ENCODE measurements at places on chromosomes 13 and 19.

- DNase-seq = no peak
Observed at GRCh38 chr13:33125821-33126570, 109.8 kb downstream of the KL start.

GRCh38 chr13:34311251-34311650, 493.3 kb downstream of the RFC3 start:
- no peak for DNase-seq

DNA sequence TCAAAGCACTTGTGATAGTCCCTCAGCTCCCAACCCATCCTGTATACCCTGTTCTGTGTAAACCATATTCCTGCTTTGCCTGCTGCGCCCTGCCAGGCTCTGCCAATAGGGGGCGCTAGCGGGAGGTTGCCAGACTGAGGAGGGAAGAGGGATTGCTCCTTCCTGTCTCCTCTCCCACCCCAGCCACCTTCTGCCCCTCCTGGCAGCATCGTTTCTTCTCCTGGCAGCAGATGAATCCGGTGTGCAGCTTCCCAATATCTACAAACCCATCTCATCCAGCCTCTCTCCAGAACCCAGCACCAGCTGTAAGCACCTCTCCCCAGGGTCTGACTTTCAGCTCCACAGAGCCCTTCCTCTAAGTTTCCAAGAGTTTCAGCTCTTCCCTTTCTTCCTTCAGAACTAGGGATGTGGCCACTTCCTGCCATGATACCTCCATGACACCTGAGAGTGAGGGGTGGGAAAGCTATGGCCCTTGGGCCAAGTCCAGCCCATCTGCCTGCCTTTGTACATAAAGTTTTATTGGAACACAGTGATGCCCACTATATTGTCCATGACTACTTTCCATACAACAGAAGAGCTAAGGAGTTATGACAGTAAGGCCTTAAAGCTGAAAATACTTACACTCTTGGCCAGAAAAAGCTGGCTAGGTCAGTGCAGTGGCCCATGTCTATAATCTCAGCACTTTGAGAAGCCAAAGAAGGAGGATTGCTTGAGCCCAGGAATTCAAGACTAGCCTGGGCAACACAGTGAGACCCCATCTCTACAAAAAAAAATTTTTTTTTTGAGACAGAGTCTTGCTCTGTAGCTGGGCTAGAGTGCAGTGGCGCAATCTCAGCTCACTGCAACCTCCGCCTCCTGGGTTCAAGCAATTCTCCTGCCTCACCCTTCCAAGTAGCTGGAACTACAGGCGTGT, 34.5 kb upstream of the ATP1A3 start:
- peak; percentile 86 for DNase-seq

- no peak for DNase-seq
Observed at GRCh38 chr19:3398900-3399278, 32.5 kb downstream of the NFIC start.

- no peak for DNase-seq
Observed at GRCh38 chr13:97528518-97528917, 94.5 kb downstream of the RAP2A start.

DNA sequence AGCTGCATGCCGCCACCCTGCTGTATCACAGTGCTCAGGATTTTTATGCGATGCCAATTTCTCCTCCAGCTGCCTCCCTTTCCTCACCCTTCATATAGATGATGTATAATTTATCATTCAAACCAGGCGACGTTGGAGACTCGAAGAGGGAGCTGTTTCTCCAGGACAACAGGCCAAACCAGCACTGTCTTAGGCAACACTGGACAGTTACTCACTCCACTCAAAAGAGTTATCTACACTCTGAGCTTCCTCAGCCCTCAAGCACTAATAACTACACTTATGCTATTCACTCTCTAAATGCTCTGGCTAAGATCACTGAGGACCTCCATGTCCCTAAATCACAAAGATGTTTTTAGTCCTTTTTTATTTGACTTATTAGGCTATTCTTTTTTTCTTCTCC, 87.3 kb upstream of the RFC3 start:
- no peak for DNase-seq

DNA sequence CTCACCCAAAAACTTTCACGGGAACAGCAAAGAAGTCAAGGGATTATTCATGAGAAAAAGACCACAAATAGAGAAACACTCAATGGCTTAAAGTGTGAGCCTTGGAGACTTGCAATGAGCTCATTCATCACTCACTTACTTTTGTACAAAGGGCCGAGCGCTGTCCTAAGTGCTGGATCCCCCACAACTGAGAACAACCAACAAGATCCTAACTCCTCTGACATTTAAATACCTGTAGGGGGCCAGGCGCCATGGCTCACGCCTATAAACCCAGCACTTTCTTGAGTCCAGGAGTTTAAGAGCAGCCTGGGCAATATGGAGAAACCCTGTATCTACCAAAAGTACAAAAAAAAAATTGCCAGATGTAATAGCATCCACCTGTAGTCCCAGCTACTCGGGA, 29.4 kb upstream of the ZNF507 start:
- DNase-seq = no peak

DNA sequence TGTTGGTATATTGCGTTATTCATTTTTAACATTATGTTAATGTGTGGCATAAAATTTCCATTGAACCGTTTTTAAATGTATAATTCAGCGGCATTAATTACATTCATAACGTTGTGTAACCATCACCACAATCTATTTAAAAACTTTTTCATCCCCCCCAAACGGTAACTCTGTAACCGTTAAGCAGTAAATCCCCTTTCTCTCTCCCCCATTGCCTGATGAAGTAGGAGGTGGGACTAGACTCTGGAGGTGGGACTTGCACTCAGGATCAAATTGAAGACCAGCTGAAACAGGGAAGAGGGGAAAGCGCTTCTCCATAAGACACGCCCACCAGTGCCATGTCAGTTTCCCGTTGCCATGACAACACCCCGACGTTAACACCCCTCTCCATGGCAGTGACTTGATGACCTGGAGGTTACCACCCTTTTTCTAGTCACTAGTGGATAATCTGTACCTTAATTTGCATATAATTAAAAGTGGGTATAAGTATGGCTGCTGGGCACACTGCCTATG, 16.8 kb downstream of the CLEC11A start:
- no peak for DNase-seq

GRCh38 chr19:1825909-1826556, 14.0 kb upstream of the ATP8B3 start:
- peak; percentile 64 for DNase-seq

DNA sequence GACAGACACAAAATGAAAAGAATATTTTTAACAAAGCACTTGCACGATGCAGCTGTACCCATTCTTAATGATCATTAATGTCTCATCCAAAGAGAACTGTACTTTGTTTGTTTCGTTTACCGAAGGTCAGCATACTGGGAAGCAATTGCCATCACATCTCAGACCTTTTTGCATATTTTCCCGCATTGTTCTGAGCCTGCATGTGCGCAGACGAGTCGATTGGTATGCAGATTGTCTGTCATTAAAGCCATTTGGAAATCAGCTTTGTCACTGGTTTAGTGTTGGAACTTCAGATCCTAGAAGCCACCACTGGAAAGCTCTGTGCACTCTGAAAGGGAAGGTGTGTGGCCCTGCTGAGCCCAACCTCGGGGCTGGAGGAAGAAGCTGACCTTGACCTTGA, 15.6 kb downstream of the SPACA7 start:
- DNase-seq = no peak

GRCh38 chr13:23434491-23434890, 989 bp upstream of the SACS start:
- no peak for DNase-seq

DNA sequence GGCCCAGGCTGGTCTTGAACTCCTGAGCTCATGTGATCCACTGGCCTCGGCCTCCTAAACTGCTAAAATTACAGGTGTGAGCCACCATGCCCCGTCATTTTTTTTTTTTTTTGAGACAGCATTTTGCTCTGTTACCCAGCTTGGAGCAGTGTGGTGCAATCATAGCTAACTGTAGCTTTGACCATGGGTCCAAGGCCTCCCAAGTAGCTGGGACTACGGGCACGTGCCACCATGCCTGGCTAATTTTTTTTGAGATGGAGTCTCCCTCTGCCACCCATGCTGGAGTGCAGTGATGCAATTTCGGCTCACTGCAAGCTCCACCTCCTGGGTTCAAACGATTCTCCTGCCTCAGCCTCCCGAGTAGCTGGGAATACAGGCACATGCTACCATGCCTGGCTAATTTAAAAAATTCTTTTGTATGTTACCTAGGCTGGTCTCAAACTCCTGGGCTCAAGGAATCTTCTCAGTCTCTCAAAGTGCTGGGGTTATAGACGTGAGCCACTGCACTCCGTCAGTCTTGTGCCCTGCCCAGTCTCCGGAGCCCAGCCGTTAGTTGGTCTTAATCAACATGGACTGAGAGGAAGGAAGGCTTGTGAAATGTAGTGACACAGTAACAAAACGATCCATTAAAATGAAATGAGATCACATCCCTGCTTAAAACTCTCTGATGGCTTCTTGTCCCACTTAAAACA, 1.4 kb upstream of the LRG1 start:
- no peak for DNase-seq

- DNase-seq = no peak
Observed at GRCh38 chr19:47419030-47419783, at the start of gene MEIS3. MEIS3 (minus strand) TSS chr19:47419527; CDS start chr19:47419081, 446 bp downstream.

DNA sequence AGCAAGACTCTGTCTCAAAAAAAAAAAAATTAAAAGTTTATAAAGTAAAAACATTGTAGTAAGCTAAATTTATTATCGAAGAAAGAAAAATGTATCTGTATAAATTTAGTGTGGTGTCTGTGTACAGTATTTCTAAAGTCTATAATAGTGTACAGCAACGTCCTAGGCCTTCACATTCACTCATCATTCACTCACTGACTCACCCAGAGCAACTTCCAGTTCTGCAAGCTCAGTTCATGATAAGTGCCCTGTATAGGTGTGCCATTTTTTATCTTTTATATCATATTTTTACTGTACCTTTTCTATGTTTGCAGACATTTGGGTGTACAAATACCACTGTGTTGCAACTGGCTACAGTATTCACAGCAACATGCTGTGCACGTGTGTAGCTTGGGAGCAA, 118.1 kb downstream of the TNFRSF19 start:
- no peak for DNase-seq

- no peak for DNase-seq
Observed at GRCh38 chr13:24263632-24264031, 45.7 kb upstream of the C1QTNF9 start.

GRCh38 chr19:13154911-13155471, 4.8 kb downstream of the IER2 start:
- DNase-seq = peak; percentile 83

- DNase-seq = peak; percentile 6
Observed at GRCh38 chr13:26343816-26344215, 89.9 kb downstream of the CDK8 start.

- DNase-seq = no peak
Observed at GRCh38 chr19:44783545-44783944, 5.9 kb downstream of the CBLC start.

GRCh38 chr13:26247608-26248007, 6.3 kb upstream of the CDK8 start:
- DNase-seq = peak; percentile 94

GRCh38 chr13:44680746-44681355, 104.7 kb upstream of the TSC22D1 start:
- no peak for DNase-seq

- DNase-seq = no peak
Observed at GRCh38 chr13:80945328-80945727, 604.4 kb upstream of the SPRY2 start.

GRCh38 chr19:771332-771785, 20.4 kb downstream of the MISP start:
- peak; percentile 73 for DNase-seq

GRCh38 chr13:99075268-99076191, 97.7 kb upstream of the DOCK9 start:
- peak; percentile 51 for DNase-seq

DNA sequence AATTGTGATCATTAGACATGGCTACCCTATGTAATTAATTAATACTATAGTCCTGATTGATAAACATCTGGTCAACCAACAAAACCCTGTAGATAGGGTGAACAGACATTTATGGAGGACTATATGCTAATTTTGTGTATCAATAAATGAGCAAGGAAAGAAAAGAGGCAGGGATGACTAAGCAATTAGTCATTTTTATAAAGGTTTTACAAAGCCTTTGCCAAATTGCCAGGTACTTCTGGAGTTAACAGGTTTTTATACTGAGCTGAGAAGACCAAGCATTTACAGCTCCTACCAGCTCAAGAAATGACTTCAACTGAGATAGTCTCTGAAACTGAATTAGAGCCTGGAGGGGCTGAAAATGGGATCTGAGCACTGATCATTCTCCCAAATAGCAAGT, 186.8 kb upstream of the PRR20A start:
- DNase-seq = peak; percentile 59

DNA sequence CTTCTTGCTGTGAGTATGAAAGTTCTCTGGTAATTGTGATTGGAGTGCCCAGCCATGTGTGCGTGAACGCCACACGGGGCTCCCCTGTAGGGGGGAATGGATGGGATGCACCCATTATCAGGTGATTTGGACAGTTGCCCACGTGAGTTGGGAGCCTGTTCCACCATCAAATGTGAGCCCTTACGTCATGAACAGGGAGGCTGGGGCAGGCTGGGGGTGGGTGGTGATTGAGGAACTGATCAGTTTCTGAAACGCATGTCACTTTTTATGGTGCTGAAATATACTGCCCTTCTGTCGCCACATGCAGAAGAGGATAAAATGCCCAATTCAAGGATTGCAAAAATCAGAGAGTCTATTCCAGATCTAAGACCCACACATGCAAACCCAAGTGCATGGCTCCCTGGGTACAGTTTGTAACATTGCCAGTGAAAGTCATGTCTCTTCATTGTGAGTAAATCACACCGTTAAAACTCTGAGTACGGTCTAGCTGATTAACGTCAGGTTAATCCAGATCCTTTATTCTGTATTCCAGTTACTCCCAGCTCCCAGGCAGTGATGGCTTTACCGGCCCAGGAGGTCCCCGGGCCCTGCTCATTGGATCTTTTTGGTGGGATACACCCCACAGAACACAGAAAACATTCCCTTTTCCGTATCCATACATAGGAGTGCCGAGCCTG, 90.2 kb downstream of the RAB20 start:
- no peak for DNase-seq

DNA sequence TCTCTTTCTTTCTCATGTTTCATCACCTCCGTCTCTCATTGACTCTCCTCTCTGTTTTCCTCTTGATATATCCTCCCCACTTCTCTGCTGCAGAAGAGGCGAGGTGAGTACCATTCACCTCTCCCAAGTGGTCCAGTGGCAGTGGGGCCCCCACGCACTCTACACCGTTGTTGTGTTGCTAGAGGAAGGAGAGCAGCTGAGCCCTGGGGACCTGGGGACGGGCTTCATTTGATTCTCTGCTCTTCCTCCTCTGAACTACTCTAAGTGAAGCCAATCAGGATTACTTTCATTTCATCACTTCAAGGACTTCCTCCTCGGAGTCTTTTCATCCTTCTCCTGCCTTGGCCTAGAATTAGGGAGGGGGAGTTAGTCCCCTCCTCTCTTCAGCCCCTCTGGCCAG, 64.6 kb downstream of the CCNE1 start:
- peak; percentile 62 for DNase-seq

GRCh38 chr13:36973621-36974295, 25.4 kb downstream of the ALG5 start:
- peak; percentile 25 for DNase-seq

- peak; percentile 51 for DNase-seq
Observed at GRCh38 chr13:91291078-91291477, 56.4 kb upstream of the MIR17HG start.
